ENCODE measurements at places on chromosomes 7 and 10. TPM values are rescaled to one million over a fixed set of nuclear protein-coding genes. Genes with fewer than 3 reads are reported as not detected.

DNA sequence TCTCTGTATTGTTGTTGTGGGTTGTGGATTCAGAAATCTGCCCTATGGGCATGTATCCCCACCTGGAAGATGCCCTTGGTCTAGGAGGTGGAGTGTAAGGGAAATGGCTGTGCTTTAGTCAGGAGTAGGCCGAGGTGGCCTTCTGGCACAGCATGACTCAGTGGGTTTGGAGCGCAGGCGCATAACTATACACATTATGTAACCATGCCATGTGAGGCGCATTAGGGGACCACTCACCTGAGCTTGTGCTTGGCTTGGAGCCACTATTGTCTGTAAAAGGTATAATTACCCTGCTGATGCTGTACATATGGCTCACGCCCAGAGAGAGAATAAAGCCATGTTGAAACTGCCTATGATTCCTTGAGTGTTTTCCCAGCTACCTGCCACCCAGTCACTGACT lies 20.6 kb upstream of the ADAMTS14 start:
- no peak for DNase-seq

GRCh38 chr7:17624379-17624778 lies 315.9 kb downstream of the SNX13 start:
- no peak for DNase-seq

GRCh38 chr10:119235356-119235755 lies 28.0 kb downstream of the GRK5 start:
- peak; percentile 44 for DNase-seq

The TFPI2 gene
- 48.9 TPM for total RNA-seq

The MLXIPL gene
- total RNA-seq = not detected

DNA sequence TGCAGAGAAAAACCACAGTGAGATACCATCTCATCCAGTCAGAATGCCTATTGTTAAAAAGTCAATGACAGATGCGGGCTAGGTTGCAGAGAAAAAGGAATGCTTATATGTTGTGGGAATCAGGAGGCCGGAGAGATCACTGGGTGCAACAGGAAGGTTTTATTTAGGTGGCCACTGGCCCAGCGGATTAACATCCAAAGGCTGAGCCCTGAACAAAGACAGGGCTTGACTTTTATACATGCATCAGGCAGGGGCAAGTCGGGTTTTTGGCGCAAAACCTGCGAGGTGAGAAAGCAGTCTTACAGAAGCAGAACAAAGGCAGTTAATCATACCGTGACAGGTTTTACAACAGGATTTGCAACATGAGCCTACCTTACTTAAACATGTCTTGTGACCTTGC lies 620 bp downstream of the ZNF117 start:
- DNase-seq = no peak

DNA sequence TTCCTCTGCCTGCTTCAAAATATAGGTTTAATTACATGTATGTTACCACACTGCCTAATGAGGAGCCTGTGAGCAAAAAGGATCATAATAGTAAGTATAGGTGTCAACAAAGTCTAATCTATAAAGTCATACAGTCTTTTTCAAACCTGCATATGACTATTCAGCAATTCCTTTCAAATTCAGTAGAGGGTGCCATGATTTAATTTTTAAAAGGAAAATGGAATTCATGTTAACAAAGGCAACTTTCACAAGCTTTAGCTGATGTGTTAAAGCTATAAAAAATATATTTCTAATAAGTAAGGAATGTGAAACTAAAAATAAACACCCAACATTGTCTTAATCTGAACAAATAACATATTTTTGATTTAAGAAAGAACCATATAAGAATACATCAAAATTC lies 52.1 kb downstream of the MPP7 start:
- peak; percentile 51 for DNase-seq

The DPYSL4 gene
- total RNA-seq = 7.2 TPM

The EN2 gene
- total RNA-seq = not detected

The PTF1A gene
- not detected for total RNA-seq

DNA sequence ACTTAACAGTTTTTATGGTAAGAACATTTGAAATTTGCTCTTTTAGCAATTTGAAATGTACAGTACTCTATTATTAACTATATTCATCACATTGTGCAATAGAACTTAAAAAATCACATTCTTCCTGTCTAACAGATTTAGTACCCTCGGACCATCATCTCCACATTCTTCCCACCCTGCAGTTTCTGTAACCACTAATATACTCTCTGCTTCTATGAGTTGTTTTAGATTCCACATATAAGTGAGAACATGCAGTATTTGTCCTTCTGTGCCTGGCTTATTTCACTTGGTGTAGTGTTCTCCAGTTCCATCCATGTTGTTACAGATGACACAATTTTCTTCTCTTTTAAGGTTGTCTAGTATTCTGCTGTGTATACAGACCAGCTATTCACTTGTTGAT lies 88.9 kb upstream of the SEC61G start:
- DNase-seq = no peak

The MOGAT3 gene
- total RNA-seq = not detected

- no peak for DNase-seq
These were observed 70.5 kb downstream of the SHH start for GRCh38 chr7:155741805-155742204.

GRCh38 chr7:30679664-30680063 lies 2.6 kb downstream of the CRHR2 start:
- no peak for DNase-seq

GRCh38 chr10:70892631-70893030 lies 4.3 kb upstream of the PCBD1 start:
- no peak for DNase-seq
